ENCODE measurements at places on chromosomes 4 and X.

- DNase-seq = no peak
These were observed 26.8 kb downstream of the FAM114A1 start for GRCh38 chr4:38894322-38894982.

- DNase-seq = no peak
These were observed 387.5 kb upstream of the FTHL17 start for GRCh38 chrX:31459361-31459760.

- no peak for DNase-seq
These were observed 86.3 kb downstream of the PPP2R2C start for GRCh38 chr4:6386091-6386490.

- DNase-seq = no peak
These were observed 76.7 kb downstream of the LRBA start for GRCh38 chr4:150938417-150938816.

DNA sequence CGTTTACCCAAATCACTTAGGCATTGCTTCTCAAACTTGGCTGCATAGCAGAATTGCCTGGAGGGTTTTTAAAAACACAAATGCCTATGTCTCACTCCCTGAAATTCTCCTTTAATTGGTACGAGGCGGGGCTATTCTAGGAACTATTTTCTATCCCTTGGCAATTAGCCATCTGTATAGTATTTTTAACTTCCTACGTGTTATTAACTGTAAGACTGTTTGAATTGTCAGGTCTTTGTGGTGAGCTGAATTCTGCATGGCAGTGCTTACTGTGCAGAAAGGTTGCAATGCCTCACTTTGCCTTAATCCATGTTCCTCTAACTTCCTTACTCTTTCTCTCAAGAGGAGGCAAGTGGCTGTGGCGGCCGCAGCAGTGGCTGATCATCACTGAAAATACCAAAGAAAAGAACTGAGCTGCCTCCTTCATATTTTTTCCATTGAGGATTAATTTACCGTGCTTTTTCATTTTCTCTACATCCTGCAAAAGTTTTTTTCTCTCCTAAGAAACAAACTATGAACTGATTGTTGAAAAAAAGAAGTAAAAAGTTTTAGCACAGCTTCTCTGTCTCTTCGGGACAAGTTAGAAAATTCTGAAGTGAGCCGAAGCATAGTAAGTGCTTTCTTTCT is at the start of gene SHROOM3:
TSS of gene SHROOM3 (plus strand) at position 329 of the 627 bp plus-strand sequence. CDS start 824 bp downstream, outside the sequence.
- no peak for DNase-seq

GRCh38 chr4:10123227-10124101 is 6.9 kb upstream of the WDR1 start:
- DNase-seq = no peak

GRCh38 chr4:125626946-125627345 is 312.2 kb downstream of the FAT4 start:
- no peak for DNase-seq

DNA sequence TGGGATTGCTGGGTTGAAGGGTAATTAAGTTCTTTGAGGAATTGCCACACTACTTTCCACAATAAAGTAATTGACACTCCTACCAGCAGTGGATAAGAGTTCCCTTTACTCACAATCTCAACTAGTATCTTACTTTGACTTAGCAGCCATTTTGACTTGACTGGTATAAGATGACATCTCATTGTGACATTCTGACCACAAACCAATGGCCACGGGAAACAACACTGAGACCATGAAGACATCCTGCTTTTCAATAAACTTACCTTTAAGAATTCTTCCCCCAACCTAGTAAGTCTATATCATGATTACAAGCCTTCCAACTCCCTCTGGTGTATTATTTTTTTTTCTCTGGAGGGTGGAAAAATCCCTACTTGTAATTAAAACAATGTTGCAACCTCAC is 66.9 kb upstream of the WDR1 start:
- no peak for DNase-seq

GRCh38 chr4:187552781-187553180 is 442.8 kb upstream of the ZFP42 start:
- DNase-seq = no peak

- DNase-seq = no peak
These were observed 434.2 kb downstream of the PPARGC1A start for GRCh38 chr4:23455456-23456158.

GRCh38 chr4:26410385-26411293 is 79.6 kb downstream of the CCKAR start:
- no peak for DNase-seq

DNA sequence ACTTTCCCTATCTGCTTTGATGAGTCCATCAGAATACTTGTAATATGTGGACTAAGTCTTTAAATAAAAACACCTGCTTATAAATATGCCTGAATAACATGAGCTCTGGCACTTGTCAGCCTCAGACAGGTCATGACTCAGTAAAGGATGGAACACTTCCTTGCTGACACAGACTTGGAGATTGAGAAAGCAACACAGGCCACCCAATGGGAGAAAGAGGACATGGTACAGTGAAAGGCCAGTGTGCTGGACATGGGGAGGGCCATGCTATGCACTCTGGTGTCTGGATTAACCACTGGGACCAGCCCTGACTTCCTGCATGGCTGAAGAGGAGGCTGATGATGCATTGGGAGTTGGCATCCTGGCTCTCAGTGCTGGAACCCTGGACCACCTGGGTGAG is 149.5 kb downstream of the DHRSX start:
- DNase-seq = no peak

DNA sequence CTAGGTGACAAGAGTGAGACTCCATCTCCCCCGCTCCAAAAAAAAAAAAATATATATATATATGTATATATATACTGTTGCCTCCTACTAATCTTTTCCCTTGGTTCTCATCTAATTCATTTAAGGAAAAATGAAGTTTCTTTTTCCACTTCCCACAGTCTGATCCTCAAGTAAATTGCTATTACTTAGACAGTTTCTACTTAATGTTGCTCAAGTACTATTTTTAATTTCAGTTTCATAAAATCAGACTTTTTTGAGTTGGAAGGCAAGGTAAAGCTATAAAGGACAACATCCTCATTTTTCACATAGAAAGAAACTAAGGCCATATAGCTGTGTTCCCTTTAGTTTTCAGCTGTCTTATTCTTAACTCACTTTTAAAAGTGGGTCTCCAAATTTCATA is 5.8 kb downstream of the RXFP1 start:
- DNase-seq = no peak

- no peak for DNase-seq
These were observed 76.5 kb upstream of the LSM6 start for GRCh38 chr4:146098978-146099377.

DNA sequence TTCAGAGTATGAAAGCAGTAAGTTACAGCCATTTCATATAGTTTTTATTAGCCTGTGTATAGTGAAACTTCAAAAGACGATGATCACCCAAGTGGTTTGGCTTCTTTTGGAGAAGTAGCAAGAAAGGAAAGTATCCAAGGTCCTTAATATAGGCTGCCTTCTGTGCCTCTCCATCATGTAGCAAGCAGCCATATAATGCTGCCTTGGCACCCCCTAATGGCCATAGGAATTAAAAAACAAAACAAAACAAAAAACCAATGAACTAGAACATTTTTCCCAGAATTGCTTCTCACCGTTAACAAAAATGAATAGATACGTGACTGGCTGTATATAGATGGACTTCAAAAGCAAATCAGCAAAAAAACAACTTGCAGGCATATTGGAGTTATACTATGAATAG is 18.9 kb downstream of the LAMP2 start:
- no peak for DNase-seq

All from stimulated activated CD4-positive, alpha-beta T cell treated with anti-CD3 and anti-CD28 coated beads, TNF-alpha, amount 100 ng/mL, for 4 hours (primary cell).